Frontal cortex (tissue), 4 donors: ENCODE measurements at places on chromosomes 2 and 18. TPM values are rescaled to one million over a fixed set of nuclear protein-coding genes. Genes with fewer than 3 reads are reported as not detected.

Gene NEB
- 0.41 TPM for total RNA-seq

Gene RAX
- not detected for total RNA-seq

Gene ALPP
- total RNA-seq, result not detected

DNA sequence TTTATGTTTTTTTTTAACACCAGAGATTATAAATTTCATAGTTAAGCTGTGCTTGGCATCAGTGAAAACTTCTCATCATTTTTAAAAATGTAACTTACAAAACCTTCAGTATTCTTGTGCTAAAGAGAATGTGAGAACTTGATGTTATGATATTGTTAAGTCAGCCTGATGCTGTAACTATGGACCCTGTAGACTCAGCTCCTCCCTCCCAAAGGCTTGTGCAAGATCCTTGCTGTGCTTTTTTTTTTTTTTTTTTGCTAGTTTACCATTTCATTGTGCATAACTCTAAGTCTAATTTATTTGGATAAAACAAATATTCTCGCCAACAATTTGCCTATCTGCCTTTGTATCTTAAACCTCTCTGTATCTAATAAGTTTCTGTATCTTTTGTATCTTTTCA lies 12.9 kb upstream of the TFPI start:
- no peak for DNase-seq
